ENCODE measurements at places on chromosomes 3 and 15.

DNA sequence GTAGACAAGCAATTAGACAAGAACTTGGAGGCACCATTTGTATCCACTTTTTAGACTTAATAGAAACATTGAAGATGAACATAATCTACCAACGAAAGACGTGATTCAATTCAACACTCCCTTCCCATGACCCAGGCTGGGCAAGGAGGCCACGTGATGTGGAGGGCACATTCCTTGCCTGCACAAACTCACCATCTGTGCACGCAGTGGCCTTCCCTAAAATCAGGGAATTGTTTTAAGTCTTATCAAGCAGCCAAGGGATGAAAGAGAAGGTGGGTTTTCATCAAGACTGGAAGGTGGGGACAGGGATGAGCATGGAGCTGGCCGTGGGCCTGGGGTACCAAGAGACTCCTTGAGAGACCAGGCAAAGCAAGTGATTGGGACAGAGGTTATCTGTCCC lies 13.5 kb downstream of the STARD5 start:
- DNase-seq = no peak

DNA sequence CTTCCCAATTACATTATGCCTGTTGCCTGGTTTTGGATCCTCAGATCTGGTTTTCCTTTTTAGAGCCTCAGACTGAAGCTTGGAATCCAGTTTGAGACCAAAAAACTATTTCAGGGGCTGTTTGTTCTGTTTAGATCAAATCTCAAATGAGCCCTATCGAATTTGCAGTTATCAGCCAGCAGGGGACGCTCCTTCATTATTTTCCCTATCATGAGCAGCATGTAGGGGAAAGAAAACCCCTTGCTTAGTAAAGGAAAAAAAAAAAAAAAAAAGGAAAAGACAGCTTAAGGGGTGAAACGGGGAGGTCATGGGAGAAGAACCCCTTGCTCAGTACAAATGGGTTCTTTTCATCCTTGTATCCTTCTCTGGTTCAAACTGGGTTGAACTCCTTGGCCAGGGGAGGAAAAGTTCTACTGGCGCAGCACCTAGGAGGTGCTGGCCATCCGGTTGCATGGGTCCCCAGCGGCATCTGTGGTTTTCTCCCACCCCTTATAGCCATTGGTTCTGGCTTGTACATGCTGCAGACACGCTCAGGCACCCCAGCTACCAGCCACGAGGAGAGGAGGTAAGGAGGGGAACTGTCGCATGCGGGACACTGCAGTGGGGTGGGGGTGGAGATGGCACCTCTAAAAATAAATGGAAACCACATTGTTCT lies 1375.1 kb upstream of the ALCAM start:
- no peak for DNase-seq

- DNase-seq = no peak
These were observed 189.3 kb downstream of the ADAMTS17 start for GRCh38 chr15:100152463-100152862.

DNA sequence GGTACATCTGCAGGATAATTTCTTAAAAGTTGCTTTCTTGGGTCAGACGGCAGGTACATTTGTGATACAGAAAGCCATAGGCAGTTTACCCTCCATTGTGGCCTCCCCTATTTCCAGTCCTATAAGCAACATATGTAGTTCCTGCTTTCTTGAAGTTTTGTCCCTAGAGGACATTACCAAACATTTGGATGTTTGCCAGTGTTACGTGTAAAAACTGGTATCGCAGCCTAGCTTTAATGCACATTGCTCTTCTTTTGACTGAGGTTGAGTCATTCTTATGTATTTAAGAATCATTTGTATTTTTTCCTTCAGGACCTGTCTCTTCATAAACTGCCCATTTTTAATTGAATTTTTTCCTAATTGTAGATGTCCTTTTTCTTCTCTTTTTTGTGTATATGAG lies 114.3 kb downstream of the DIPK2A start:
- no peak for DNase-seq
